ENCODE measurements at places on chromosomes 7 and 10.

- DNase-seq = no peak
Measured at GRCh38 chr7:157211690-157212089, 73.0 kb downstream of the UBE3C start.

DNA sequence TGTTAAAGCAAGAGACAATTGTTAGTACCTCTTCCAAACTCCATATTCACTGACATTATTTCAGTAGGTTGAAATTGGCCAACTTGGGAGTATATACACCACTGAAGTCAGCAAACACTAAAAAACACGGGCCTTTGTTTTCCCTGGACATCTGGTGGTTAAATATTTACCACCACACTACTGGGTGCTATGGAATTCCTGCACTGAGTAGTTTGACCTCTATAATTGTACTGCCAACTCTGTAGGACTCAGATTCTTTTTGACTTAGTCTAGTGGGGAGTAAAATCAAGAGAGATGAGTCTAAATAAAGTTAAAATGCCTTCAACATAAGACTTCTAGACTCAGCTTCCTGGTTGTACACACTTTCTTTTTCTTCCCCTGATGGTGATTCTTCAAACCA, 41.3 kb upstream of the TES start:
- peak; percentile 48 for DNase-seq

DNA sequence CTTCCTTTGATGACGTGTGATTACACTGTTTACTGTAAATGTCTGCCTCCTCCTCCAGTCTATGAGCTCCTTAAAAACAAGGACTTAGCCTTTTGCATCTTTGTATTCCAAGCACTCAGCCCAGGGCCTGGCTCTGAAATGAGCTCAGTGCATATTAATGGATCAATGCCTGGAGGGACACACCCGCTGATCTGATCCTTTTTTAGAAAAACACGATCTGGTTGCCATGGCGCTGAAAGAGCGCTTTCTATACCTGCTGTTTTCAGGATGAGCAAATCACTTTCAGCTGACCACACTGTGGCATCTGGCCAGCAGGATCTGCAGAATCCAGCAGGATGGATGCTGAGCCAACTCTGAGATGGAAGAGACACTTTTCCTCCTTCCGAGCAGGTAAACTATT, 37.8 kb upstream of the GARS1 start:
- no peak for DNase-seq

- DNase-seq = no peak
Measured at GRCh38 chr7:101677797-101678479, 48.8 kb upstream of the MYL10 start.

- DNase-seq = no peak
Measured at GRCh38 chr10:117865945-117866344, 180.8 kb downstream of the RAB11FIP2 start.

DNA sequence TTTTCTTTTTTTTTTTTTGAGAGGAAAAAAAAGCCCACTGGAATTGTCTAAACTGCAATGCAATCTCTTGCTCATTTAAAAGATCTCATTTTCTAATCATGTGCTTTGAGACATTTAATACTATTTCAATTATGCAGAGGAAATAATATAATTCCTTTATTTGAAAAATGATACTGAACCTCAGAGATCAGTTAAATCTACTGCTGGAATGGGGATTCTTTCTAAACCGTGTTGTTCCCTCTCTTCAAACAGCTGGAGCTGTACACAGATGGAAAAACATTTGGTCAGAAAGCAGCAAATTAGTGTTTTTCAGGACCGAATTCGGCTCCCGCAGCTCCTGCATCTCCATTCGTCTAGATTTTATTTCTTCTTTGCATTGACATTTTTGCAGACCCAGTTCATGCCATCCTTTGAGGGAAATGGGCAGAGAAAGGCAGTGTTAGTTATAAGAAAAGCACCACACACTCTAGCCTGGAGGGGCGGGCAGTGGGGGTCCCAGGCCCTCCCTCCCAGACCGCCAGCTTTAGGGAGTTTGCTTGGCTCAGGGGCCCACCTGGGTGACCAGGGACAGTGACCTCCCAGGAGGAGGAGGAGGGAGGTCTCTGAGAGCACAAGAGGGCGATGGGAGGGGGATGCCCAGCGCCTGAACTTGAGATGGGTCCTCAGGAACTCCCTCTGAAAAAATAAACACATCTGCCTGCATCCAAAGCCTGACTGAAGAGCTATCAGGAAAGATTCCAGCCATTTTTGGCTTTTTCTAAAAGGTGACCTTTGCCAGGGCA, 32.4 kb downstream of the TRIM8 start:
- DNase-seq = no peak

DNA sequence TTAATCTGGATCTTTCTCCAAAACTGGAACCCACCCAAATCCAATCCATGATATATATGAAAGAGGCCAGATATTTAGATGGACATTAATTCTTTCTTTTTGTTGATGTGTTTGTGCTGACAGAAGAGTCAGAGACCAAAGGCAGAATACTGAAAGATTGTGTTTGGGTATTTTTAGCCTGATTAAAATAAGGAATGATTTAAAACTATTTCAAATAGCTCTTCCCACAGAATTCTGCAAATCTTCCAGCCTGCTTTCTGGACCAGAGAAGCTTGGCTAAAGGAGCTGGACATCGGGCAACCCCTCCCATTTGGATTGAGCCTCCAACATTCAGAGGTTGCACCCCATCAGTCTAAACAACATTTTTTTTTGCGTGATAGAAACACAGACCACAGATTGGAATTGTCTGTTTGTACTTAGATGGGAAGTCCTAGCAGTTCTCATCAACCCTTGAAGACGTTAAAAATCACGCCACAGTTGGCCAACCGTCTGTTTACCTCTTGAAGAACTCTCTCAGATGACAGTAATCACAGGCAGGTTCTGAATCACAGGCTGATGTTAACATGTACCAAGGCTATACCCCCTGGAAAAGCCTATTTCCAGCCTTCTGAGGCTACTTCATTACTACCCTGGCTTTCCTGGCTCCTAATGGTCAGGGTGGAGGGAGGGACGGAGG, 155.2 kb upstream of the NRP1 start:
- DNase-seq = no peak

- DNase-seq = no peak
Measured at GRCh38 chr7:140914083-140914482, 10.6 kb downstream of the BRAF start.

DNA sequence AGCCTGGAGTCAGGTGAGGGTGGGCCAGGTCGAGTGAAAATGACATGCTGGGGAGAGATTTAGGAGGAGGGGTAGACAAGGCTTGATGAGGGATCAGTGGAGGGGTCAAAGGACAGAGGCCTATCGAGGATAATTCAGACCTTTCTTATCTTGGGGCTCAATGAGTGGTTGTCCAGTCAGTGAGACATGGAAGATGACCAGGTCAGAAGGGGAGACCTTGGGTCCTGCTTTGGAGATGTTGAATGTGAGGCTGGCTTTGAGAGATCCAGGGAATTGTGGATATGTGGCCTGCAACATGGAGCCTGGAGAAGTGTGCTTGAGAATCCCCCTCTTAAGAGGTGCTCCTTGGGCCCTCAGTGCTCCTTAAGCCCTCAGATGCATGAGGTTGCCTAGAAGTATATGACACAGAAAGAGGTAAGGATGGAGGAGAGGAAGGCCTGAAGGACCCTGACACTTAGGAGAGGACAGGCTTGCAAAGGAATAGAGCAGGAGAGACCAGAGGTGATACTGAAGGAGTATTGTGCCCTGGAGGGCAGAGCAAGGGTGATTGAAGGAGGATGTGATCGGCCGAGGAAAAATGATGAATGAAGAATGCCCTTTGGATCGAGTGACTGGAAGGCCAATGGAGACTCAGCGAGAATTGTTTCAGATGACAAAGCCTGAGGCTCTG, 129.8 kb upstream of the GPR26 start:
- no peak for DNase-seq

DNA sequence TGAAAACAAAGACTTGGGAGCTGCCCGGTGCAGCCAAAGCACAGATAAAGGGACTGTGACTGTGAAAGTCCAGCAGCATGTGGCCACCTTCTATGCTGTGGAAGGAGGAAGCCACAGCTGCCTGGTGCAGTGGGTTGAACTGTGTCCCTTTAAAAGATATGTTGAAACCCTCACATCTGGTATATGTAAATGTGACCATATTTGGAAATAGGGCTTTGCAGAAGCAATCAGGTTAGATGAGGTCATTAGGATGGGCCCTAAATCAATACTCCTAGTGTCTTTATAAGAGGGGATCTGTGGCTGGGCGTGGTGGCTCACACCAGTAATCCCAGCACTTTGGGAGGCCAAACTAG, 136.9 kb downstream of the GLI3 start:
- DNase-seq = no peak

GRCh38 chr7:123580406-123581161, 21.0 kb upstream of the ASB15 start:
- no peak for DNase-seq

- no peak for DNase-seq
Measured at GRCh38 chr7:435630-436366, 83.8 kb downstream of the PDGFA start.

DNA sequence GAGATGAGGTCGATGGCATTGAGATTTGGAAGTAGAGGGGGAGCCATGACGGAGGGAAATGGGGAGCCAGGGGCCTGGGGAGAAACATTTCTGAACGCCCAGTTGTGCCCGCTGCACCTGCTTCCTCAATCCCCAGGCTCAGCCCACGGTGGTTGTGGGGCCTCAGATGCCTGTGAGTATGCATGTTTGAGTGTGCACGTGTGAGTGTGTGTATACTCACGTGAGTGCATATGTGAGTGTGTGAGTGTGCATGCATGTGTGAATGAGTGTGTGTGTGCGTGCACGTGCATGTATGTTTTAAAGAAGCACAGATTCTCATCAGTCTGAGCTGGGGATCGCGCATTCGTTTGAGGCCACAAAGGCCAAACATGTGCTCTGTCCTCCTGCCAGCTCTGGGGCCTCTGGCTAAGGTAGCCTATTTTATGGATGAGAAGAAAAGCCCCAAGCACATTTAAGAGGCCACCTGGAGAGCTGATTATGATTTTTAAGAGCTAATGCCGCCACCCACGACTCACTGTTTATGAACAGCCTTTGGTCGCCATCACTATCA, 154.8 kb downstream of the ARHGAP12 start:
- no peak for DNase-seq

- no peak for DNase-seq
Measured at GRCh38 chr7:22123139-22123538, 177.4 kb upstream of the CDCA7L start.

DNA sequence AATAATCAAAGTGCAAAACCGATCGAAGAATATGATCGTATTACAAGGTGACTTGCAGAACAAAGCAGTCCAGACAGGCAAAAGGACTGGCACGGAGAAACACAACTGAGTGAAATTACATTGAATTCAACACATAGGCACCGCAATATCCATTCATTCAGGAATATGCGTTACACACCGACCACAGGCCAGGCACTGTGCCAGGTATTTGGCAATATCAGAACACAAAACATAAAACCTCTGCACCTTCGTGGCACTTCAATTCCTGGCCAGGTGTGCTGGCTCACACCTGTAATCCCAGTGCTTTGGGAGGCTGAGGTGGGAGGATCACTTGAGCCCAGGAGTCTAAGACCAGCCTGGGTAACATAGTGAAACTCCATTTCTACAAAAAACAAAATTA, 187.9 kb downstream of the DIP2C start:
- no peak for DNase-seq

Measured in HS-5 (cell line).